ENCODE measurements at places on chromosomes 5 and 9.

GRCh38 chr5:142527234-142527633 is 158.7 kb downstream of the FGF1 start:
- no peak for DNase-seq

- DNase-seq = no peak
Observed at GRCh38 chr9:97978371-97979130, 4.6 kb upstream of the ANP32B start.

- no peak for DNase-seq
Observed at GRCh38 chr9:35538361-35539234, 48.7 kb downstream of the RUSC2 start.

DNA sequence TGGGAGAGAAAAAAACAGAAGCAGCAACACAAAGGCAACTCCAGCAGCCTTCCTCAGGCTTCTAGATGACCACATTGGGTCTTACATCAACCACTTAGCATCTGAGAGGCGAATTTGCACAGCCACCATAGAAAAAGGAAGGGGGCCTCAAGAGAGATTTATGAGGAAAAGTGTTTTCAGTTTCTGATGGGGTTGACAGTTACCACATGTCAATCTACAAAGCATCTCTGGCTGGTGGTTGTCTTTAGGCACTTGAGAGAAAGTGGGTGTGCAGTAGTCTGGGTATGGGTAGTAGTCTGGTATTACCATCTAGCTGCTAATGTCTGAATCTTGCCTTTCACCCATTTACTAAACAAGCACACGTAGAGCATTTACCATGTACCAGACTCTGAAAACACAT is 137.5 kb downstream of the BAAT start:
- DNase-seq = no peak

GRCh38 chr5:10227379-10227778 is 22.3 kb downstream of the ATPSCKMT start:
- DNase-seq = no peak

GRCh38 chr9:120289990-120290975 is 289.7 kb downstream of the CDK5RAP2 start:
- DNase-seq = no peak

DNA sequence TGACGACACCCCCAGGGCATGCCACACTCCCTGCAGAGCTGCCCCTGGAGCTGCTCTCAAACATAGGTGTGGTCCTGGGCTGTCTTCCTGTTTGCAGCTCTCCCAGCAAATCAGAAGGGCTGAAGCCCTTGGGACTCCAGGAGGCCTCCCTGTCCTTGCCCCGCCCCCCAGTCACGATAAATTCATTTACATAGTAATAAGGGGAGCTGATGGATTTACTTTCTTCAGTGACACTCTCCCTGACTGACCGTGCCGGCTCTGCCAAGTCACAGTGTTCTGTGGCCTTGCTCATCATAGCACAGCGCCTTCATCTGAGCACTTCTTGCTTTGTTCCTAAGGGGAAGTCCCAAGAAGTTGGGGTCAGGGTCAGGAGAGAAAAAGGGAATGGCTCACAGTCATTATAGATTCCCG is 121.4 kb downstream of the ENC1 start:
- DNase-seq = no peak
